Putamen (tissue), 1 donor: ENCODE measurements at places on chromosomes 7 and 10.
A peak's percentile ranks its signal among the peaks of the same experiment; 100 is the strongest.

DNA sequence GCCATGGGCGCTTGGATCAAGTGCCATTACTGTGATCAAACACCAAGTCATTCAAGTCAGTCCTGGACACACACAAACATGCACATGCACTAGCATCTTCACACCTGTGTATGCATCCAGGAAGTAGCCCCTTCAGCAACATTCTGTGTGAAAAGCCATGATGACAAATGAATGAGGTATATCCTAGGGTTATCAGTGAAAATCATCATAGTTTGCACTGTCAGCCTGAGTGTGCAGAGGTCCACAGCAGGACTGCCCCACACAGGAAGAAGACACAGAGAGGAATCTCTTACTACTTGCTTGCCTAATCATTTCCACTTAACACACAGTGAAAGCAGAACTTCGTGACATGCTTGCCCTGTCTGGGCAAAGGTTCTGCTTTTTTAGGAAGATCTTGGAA, 184.0 kb upstream of the ADO start:
- DNase-seq = no peak

- DNase-seq = no peak
Measured at GRCh38 chr7:30815388-30815854, 44.2 kb downstream of the MINDY4 start.

- peak; percentile 3 for DNase-seq
Measured at GRCh38 chr7:119572132-119572531, 700.8 kb upstream of the KCND2 start.

- DNase-seq = no peak
Measured at GRCh38 chr10:50552771-50553535, 70.8 kb downstream of the SGMS1 start.

GRCh38 chr7:106891548-106892410, 26.7 kb downstream of the PIK3CG start:
- peak; percentile 31 for DNase-seq

DNA sequence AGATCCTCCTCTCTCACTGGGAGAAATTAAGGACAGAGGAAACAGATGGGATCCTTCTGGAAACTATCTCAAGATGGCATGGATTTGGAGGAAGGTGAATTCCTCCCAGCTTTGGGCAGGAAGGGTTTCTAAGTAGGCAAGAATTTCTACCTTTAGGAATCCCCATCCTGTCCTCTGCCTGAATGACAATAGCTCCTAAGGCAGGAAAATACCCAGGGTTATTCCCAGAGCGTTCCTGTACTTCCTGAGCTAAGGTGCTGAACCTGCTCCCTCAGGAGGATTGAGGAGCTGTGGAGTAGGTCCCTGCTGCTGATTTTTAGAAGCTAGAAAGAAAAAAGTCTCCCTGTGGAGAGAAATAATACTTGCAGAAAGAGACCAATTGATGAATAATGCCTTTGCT, 568 bp downstream of the MGAM2 start:
- DNase-seq = no peak

DNA sequence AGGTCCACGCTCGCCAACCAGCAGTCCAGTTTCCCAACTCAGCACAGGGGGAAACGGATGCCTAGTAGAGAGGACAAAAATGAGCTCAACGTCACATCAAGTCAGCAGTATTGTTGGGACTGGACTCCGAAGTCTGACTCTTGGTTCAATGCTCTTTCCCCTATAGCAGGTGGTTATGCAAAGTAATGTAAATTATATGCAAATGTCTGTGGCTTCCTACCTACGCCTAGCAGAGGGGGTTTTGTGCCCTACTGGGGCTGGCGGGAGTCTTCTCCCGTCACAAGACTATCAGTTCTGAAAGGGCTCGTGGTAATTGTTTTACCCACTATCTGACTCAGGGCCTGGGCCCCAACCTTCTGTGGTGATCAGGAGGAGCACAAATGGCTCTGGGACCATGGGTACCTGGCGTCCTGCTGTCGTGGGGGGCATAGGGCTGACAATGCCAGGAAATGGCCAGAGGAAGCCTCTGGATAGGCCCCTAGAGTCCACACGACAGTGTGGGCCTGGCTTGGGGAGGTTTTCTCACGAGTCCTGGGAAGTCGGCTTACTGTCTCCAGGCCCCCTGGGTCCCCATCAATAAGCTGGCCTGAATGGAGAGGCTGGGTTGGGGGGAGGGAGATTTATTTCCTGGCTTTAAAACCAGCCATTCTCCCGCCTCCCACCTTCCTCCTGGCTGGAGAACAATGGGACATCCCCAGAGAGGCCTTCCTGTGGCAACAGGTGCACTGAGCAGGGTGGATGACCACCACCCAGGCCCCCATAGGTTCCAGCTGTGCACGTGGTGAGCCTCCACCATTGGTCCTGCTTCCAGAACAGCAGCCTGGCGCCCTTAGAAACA, 41.8 kb downstream of the UNC5B start:
- DNase-seq = no peak

GRCh38 chr7:77242554-77242953, 42.9 kb upstream of the FGL2 start:
- DNase-seq = no peak

DNA sequence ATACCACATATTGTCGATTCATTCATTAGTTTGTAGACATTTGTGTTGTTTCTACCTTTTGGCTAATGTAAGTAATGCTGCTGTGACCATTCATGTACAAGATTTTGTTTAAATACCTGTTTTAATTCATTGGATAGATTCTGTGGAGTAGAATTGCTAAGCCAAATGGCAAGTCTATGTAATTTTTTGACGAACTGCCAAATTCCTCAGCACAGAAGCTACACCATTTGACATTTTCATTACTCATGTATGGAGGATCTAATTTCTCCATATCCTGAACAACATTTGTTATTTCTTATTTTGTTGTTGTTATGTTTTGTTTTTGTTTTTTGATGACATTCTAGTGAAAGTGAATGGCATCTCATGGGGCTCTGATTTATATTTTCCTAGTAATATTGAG, 1351.3 kb upstream of the SORCS1 start:
- no peak for DNase-seq

GRCh38 chr7:108869070-108869469, 299.4 kb downstream of the DNAJB9 start:
- DNase-seq = no peak

- no peak for DNase-seq
Measured at GRCh38 chr7:138873220-138873892, 75.4 kb upstream of the ATP6V0A4 start.

DNA sequence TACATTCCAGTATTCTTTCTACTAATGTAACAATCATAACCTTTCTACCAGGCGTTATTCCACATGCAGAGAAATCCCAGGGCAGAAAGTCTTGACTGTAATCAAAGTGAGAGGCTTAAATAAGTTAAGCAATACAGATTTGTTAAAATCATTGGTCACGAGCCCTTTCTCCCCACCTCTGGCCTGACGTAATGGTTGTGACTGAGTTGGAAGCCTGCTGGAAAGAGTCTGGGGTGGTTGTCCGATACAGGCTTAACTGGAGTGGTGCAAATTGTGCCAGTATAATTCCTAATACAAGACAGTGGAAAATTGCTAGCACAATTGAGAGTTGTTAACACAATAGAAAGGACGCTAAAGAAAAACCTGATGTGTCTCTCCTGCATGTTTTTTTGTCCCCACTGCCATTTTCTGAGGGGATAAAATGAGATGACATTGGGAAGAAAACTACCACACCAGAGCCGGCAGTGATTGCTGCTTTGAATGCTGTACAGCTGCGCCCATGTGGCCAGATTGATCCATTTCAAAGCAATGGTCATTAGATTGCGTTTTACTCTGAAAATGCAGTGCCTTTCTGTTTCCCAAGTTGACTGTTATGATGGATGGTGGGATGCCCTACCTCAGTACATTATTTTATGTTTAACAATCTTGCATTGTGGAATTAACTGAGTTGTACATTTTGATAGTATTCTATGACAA, 190.8 kb downstream of the POU6F2 start:
- no peak for DNase-seq

DNA sequence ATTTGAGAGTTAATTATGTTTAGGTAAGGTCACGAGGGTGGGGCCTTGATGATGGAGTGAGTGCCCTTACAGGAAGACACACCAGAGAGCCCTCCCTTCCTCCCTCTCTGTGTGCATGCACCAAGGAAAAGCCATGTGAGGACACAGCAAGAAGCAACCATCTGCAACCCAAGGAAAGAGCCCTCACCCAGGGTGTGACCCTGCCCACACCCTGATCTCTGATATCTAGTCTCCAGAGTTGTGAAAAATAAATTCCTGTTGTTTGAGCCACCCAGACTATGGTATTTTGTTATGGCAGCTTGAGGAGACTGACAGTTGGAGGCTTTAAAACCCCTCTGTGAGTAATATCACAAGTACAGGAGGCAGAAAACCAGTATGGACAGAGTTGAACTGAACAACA, 15.0 kb upstream of the MCM10 start:
- no peak for DNase-seq

DNA sequence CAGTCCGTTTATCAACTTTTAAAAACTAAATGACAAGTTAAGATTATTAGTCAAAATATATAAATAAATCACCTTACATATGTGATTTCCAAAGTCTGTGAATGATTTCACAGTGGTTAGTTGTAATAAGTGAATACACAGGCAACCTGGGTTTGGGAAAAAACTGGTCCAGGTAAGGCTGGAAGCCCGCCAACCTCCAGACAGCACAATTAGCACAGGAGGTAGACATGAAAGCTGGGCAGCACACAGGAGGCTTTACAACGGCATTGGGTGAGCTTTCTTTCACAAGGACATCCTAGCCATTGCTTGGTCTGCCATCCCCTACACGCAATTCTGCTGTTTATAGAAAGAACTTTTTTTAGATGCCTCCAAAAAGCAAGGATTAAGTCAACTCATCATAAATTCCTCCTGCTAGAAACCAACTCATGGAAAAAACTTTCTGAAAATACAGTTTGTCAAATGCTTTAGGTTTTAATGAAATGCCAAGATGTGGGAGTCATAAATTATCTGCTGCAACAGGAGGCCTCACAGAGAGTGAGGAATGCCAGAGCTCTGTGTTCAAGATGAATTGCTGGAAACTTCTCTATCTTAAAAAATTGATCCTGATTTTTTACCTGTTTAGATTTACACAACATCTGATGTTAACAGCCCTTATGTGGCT, 346.8 kb upstream of the NFE2L3 start:
- DNase-seq = peak; percentile 31

GRCh38 chr7:126996659-126997058, 256.1 kb downstream of the GRM8 start:
- no peak for DNase-seq
